SK-N-DZ (cell line): ENCODE measurements at places on chromosomes 12 and 14.

GRCh38 chr12:26566675-26567074 lies 266.3 kb downstream of the ITPR2 start:
- no peak for DNase-seq

DNA sequence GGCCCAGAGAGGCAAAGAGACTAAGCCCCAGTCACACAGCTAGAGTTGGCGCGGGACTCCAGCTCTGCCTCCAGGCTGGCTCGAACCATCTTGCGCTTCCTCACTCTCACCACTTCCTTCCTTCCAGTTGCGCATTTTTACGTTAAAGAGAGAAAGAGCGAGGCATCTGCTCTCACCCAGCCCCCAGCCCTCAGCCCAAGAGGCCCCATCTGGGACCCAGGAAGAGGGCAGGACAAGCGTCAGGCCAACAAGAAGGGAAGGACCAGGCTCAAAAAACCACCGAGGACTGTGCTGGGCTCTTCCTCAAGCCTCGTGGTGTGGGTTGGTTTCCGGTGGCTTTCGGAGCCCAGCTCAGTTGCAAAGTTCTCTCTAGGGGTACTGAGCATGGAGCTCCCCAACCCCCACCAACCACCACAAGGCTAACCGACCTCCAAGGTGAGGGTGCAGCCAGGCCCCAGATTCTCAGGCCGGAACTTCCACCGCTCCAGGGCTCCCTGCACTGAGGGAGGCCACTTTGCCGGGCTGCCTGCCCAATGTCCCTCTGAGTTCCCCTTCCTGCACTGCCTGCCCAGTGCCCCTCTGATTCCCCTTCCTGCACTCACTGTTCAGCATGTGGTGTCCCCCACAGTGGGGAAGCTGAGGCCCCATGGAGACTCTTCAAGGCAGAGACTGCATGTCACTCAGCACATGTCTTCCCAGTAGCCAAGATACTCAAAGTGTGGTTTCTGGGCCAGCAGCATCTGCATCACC lies 35.9 kb downstream of the TESC start:
- no peak for DNase-seq

GRCh38 chr14:99348816-99349614 lies 77.0 kb upstream of the BCL11B start:
- no peak for DNase-seq

- DNase-seq: no peak
Observed at GRCh38 chr12:57744194-57744776, 554 bp upstream of the TSPAN31 start.

DNA sequence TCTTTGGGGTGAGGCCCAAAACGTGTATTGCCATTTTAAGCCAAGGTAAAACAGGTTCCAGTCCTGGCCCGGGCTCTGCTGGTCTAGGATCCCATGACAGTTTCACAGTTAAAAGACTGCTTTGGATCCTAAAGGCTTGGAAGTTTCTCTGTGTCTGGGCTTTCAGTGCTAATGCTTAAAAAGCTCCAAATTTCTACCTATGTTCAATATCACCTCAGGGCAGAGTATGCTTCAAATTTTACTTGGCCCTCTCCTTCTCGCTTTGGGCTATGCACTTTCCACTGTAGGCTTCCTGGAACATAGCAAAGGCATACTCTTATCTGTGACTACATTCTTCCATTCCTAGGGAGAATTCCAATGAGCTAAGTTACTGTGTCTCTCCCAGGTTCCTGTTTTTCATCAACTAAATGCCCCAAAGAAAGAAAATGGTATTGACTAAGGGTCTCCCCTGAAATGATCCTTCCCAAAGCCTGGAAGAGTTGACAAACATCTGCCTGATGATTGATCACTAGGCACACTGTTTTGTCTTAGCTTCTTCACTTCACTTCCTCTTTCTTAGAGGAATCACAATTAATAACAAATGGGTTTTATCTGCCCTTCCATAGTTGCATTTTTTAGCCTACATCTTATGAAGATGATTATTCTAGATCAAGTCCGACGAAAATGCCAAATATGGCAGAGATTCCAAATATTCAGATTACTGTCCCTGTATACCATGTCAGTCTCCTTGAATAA lies 79.4 kb downstream of the TMTC2 start:
- no peak for DNase-seq

DNA sequence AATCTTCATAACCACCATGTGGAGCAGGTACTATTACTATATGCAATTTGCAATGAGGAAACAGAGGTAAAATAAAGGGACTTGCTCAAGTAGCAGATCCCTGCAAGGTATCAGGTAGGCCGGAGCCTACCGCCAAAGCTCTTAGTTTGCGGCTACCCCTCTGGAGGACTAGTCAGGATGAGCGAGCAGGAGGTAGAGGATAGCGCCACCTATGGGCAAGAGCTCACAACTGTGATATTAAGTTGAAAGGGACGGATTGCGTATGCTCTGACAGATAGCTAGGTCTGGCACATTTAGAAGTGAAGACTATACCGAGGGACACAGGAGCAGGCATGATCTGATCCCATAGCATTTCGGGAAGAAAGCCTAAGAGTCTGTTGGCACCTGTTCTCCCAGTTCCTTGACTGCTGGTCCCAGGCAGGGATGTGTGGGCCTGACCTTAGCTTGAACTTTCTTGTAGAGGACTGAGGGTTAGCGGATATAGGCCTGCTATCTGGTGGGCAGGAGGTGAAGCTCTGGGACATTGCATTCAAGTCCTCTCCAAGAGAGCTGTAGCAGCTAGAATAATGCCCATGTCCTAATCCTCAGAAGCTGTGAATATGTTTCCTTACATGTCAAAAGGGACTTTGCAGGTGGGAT lies 48.0 kb downstream of the SLC17A8 start:
- DNase-seq: peak; percentile 29

DNA sequence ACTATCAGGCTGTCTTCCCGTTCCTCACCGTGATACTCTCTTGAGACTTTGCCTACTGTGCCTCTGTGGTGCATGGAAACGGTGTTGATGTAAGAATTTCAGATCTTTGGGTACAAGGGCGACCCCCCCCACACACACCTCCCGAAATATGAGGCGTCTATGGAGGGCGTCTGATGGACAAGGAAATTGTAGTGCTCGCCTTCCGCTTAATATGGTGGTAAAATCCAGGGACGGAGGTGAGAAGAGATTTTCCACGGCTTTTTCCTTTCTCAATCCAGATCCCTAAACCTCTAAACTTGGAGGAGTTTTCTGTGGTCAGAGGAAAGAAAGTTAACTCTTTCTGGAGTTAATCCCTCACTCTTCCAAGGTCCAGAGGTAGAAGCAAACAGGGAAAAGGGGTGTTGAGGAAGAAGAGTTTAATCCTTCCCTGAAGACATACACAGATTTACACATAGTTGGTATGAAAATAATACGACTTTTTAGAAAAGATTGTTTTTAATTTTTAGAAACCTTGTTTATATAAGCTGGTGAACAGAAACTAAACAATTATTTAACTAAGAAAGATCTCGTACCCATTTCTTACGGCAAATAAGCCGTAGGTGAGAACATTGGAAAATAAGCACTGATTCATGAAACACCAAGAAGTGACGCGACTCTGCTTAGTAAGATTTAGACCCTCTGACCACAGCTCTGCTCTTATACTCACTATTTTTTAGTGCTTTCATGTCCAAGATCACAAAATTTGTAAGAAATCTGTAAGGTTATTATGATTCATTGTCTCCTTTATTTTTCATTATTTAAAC lies 23.1 kb upstream of the RNASE12 start:
- DNase-seq: no peak

DNA sequence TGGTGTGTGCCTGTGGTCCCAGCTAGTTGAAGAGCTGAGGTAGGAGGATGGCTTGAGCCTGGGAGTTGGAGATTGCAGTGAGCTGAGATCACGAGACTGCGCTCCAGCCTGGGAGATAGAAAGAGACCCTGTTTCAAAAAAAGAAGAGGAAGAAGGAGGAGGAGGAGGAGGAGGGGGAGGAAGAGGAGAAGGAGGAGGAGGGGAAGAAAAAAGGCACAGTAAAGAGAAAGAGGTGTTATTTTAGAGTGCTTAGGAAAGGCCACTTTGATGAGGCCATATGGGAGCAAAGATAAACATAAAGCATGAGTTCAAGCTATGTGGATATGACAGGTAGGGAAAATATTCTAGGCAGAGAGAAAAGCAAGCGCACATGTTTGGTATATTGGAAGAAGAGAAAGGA lies 154.1 kb upstream of the BTG1 start:
- no peak for DNase-seq

GRCh38 chr12:48857278-48857994 lies 5.5 kb upstream of the DDX23 start:
- DNase-seq: no peak

DNA sequence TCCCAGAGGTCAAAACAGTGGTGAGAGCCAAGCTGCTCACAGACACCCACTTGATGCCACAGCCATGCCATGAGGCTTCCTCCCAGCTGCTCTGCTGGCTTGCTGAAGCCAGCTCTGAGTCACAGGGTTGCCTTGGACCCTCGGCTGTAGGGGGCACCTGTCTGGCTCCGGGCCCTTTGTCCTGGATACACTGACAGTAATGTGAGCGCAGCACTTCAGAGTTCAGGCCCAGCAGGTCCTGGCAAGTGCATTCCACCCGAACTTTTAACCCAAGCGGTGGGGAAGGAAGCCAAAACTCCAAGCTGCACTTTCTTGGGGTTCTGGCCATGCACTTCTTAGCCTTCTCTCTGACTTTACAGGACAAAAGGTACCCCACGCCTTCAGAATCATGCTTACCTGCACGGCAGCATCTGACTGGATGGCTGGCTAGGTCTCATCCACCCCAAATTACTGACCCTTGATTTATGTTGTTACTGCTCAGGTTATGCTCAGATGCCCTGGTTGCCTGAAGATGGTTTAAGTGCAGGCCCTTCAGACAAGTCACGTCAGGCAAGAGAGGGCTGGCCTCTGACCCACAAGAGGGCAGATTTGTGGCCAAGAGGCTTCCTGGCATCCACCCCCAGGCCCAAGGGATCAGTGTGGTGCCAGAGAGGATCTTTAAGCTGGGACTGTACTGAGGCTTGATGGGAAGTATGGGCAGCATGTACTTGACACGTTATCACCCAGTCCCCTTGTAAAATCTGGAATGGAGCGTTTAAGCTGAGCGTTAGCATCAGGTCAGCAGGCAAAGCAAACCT lies 24.8 kb downstream of the SLC25A29 start:
- no peak for DNase-seq

DNA sequence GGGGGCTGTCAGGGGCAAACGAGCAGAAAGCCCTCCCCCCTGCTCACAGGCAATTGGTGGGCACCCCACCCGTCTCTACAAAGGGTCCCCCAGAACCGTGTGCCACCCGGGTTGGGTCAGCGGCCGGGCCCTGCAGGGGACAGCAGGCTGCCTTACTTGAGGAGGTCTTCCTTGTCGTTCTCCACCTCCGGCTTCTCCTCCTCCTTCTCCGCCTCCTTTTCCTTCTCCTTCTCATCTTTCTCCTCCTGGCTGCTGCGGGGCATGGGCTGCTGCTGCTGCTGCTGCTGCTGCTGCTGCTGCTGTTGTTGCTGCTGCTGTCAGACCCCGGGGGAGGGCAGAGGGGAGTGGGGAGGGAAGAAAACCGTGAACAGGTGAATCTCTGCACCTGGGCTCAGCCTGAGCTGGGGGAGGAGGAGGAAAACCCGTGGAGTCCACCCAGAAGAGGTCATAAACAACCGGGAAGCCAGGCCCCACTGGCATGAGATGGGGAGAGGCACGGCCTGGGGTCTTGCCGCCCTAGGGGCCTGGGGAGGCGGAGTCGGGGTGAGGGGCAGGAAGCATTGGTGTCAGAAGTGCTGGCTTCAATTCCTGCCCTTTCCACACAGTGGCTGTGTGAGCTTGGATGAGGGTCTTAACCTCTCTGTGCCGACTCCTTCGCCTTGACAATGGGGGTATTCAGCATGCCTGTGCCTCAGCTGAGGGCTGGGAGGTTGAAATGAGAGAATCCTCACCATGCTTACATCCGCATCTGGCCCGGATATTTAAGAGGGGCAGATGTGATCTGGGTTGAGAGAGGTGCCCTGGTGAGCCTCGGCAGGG lies 107.6 kb downstream of the RFLNA start:
- no peak for DNase-seq

- no peak for DNase-seq
Observed at GRCh38 chr12:131948166-131948712, 1.5 kb upstream of the EP400 start.

DNA sequence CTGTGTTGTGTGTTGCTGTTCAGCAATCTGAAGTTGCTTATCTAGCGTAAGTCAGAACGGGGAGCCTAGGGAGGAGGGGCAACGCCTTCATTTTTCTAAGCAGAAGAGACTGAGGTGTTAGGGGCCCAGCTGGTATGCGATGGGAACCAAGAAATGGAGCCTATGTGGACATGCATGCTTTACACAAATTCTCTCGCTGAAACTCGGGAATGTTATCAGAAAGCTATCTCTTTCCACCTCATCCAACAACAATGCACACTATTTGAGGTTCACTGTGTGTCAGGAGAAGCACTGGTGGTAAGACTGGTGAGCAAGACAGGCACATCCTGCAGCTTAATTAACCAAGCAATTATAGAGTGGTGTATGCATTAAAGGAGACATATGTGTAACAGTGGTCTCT lies 89.7 kb downstream of the NRXN3 start:
- no peak for DNase-seq

DNA sequence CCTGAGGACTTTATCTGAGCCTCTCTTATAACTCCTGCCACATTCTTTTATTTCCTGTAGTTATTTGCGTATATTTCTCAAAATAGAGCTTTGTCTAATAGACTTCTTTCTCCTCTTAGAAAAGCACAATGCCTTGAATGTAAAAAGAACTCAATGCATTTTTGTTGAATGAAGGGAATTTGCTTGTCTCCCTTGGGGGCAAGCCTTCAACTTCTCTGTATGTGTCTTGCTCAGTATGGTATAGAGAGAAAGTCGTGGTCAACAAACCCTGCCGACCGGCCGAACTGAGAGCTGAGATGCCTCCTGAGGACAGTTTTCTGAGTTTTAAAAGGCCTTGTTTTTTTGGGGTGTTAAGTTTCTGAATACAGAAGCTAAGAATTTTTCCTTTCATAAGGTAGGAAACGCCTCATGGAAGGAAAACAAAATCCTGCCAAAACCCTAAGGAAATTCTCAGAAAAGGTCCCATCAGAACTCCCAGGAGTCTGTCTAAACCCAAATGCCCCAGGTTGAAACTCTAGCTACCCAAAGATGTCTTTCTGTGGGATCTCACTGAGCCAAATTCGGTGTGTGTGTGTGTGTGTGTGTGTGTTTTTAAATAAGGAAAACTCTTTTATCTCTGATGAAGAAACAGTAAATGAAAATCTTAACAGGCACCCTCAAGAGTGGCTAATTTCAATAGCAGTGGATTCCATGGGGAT lies 136.6 kb downstream of the C12orf75 start:
- DNase-seq: no peak

GRCh38 chr12:118368821-118369220 lies 3.9 kb downstream of the TAOK3 start:
- no peak for DNase-seq

DNA sequence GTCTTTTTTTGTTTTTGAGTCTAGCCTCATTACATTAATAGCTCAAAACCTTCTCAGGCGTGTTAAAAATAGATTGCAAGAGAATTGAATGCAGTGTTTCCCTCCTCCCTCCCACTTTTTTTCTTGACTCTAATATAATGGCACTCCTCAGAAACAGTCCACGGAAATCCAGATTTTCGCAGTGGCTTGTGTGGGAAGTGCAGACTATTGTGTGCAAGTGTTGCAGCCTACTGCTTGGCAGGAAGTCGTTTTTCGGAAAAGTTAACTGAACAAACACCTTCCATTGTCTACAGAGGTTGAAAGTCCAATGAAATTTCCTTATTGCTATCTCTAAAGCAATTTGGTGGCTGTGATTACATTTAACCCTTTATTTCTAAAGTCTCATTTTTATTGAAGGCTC lies 147.9 kb upstream of the E2F7 start:
- DNase-seq: no peak
